ENCODE measurements at places on chromosomes 11 and 22.

DNA sequence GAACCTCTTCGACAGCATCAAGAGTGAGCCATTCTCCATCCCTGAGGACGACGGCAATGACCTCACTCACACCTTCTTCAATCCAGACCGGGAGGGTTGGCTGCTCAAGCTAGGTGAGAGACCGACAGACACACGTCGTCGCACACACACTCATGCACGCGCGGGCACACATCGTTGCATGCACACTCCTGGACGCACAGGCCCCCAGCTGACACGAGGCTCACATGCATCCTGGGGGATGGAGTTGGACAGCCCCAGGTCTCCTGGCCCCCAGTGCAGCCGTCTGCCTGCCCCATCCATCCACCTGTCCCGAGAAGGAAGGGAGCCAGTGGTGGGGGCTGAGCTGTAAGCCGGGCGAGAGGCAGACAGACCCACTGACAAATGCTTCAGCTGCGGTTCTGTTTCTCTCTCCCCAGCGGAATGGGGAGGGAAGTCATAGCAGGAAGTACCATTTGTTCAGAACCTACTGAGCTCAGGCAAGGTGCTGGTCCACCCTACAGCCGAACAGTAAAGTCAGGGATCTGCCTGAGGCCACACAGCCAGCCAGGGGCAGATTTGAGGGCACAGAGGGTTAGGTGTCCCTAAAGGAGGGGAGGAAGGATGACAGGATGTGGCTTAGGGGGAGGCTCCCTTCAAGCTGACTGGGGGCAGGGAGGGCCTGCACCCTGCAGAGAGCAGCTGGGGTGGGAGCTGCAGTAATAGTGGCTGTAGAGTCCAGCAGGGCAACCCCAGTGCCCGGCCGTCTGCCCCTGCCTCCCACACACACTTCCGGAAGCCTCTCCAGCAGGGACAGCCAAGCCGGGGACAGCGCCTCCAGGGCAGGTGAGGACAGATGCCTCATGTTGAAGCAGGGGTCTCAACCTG, 27.1 kb downstream of the CYTH4 start:
- DNase-seq: no peak

GRCh38 chr11:30617762-30618161, 31.6 kb upstream of the MPPED2 start:
- DNase-seq: no peak

- DNase-seq: no peak
Measured at GRCh38 chr11:103380031-103380430, 270.8 kb downstream of the DYNC2H1 start.

GRCh38 chr22:44422746-44423380, 75.2 kb downstream of the RTL6 start:
- DNase-seq: no peak

- DNase-seq: no peak
Measured at GRCh38 chr22:44452531-44453420, 45.3 kb downstream of the RTL6 start.

DNA sequence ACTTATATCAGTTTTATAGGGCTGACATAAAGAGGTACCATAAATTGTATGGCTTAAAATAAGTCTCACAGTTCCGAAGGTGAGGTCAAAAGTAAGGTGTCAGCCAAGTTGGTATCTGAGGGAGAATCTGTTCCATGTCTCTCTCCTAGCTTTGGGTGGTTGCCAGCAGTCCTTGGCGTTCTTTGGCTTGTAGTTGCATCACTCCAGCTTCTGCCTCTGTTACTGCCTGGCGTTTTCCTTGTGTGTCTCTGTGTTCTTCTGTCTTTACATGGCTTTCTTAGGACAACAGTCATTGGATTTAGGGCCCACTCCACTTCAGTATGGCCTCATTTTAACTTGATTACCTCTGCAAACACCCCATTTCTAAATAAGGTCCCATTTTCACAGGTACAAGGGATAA, 16.7 kb downstream of the MMP7 start:
- DNase-seq: no peak

DNA sequence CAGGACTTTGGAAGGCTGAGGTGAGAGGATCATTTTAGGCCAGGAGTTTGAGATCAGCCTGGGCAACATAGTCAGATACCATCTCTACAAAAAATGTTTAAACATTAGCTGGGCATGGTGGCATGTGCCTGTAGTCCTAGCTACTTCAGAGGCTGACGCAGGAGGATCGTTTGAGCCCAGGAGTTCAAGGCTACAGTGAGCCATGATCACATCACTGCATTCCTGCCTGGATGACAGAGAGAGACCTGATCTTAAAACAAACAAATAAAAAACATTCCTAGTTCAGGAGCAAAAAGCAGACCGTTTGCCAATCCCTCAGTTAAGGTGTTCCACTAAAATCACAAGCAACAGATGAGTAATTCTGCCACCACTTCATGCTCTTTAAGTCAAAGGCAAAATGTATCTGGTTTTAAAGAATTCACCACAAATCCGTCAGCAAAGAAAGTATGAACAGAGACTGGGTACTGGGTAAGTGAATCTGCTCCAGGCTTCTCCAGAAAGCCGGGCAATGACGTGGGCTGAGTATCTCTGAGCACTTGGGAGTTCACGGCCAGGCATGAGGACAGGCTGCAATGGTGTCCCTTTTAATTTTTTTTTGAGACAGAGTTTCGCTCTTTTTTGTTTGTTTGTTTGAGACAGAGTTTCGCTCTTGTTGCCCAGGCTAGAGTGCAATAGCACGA, 19.5 kb downstream of the CLTCL1 start:
- DNase-seq: no peak

GRCh38 chr11:71996946-71997345, 1.8 kb upstream of the IL18BP start:
- no peak for DNase-seq

DNA sequence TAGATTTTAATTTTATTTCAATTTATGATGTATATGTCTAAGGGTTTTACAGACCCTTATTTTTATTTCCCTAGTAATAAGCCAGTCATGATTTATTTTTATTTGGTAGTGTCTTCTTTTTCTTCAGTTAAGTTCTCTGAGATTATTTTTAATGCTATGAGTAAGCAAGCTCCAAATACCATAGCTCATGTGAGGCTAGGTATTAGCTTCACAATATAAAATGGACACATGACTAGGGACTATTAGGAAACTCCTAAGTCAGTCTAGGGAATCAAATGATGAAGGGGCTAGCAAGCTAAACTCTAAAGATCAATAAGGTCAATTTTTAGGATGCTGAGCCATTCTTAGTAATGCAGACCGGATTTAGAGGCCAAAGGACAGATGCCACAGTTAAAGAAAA, 45.9 kb downstream of the CKAP5 start:
- no peak for DNase-seq

DNA sequence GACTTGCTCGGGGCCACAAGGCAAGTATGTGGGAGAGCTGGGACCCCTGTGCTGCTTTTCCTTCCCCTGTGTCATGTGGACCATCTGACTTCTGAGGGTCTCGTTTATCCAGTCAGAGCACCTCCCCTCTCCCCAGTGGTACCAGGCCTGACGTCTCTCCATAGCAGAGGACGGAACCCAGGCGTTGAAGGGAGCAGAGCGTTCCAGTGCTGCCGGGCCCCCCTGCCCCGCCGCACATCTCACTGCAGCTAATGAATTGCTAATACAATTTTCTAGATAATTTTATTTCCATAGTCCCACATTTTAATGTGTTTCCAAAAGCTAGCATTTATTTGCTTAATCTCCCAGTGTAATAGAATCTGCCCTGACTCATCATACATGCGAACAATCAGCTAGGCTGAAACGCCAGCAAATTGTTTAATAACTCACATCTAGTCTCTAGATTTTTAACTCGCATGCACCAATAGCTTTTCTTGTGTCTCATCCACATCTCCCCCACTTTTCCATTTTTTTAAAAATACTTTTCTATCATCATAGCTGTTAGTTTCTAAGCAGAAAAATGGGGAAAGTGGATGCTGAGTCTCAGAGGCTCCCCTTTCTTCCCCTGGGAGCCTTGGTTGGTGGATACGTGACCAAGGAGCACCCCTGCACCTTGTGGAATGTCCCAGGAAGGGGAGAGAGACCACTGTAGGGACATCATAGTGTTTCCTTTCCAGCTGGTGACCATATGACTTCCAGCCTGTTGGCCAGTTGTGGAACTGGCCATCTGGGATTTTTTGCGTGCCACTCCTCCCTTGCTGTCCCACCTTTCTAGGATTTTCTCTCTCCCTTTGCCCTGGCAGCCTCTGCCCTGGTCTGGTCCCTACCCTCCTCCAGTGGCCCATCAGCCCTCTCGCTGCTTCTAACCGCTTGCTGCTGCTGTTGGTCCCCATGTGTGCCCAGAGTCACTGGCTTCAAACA, 58.6 kb upstream of the NNMT start:
- no peak for DNase-seq

DNA sequence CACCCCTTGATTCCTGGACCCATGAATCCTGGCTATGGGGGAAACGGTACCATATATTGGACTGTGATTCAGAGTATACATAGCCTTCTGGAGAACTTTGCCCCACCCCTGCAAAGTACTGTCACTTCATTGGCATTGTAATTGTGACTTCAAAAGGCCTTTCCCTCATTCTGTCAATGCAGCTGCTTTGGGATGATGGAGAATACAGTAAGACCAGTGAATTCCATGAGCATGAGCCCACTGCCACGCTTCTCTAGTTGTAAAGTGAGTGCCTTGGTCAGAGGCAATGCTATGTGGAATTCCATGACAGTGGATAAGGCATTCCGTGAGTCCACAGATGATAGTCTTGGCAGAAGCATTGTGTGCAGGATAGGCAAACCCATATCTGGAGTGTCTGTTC, 25.7 kb upstream of the MSANTD2 start:
- no peak for DNase-seq

DNA sequence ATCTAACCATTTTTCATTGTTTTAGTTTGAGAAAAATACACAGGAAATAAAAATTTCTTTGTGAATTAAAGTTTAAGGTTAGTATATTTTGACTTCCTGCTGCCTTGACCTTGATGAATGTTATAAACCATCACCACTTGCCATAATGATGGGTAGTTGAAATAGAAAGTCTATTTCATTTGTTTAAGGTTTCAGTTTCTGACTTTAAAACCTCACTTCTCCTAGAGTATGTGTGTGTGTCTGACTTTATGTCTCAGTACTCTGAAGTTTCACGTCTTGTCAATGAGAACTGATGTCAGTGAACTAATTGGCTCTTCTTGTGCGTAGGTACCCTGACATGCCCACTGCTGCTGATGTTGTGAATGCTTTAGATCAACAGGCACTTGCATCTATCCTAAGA, 188.2 kb downstream of the METTL15 start:
- DNase-seq: no peak

GRCh38 chr22:41285441-41285819, 557 bp downstream of the RANGAP1 start:
- DNase-seq: no peak

DNA sequence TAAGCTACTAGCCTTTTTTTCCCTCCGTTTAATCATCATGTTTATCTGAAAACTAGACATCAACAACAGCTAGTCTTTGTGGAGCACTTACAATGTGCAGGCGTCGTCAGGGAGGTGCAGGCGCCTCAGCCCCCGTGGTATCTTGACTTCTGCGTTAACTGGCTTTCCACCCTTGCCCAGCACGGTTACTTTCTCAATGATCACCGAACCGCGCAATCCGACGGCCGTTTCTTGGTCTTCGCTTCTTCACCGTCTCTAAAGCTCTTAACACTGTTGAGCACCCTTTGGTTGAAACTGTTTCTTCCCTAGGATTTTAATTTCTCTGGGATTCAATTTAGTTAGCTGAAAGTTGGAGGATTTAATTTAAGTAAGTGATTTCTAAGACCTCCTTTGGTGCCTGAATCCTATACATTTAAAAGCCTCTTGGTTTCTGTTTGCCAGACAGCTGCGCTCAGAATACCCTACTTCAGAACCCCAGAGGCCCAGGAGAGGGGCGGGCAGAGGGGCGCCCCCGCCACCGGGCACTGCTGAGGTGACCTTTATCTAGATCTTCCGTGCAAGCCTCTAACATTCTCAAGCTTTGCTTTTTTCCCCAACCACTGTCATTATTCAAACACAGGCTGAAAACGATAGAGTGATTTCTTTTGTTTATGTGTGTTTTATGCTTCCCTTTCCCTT, 18.0 kb upstream of the TMEM218 start:
- DNase-seq: no peak

DNA sequence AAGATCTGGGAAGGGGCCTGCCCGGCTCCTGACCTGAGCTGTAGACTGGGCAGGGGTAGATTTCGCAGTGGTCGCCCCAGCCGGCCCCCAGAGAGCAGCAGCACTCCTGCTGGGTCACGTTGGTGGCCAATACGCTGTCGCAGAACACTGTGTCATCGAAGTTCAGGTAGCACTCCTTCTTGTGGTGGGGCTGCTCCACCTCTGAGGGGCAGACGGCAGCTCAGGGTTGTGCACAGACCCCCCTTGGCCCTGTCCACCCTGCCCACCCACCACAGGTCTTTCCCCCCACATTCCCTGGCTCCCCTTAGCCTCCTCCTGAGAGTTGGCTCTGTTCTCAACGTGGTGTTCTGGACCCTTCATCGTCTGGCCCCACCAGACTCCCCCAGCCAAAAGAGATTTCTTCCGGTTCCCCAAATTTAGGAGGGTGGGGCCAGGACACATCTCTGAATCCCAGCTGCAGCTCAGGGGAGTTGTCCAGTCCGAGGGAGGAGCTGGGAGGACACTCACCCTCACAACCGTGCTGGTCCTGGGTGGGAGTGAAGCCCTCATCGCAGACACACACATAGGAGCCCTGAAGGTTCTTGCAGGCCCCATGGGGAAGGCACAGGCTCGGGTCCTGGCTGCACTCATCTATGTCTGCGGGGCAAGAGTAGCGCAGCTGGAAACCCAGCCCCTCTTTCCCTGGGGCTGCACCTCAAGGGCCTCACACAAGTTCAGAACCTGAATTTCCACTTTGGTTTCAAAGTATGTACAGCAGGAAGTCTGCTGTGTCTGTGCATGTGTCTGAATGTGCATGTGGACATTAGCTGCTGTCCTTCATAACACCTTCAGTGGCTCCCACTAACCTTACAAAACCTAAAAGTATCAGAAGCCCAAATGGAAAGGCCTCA, 16.5 kb downstream of the SCYL1 start:
- no peak for DNase-seq

GRCh38 chr11:120381401-120381800, 45.2 kb downstream of the ARHGEF12 start:
- no peak for DNase-seq

DNA sequence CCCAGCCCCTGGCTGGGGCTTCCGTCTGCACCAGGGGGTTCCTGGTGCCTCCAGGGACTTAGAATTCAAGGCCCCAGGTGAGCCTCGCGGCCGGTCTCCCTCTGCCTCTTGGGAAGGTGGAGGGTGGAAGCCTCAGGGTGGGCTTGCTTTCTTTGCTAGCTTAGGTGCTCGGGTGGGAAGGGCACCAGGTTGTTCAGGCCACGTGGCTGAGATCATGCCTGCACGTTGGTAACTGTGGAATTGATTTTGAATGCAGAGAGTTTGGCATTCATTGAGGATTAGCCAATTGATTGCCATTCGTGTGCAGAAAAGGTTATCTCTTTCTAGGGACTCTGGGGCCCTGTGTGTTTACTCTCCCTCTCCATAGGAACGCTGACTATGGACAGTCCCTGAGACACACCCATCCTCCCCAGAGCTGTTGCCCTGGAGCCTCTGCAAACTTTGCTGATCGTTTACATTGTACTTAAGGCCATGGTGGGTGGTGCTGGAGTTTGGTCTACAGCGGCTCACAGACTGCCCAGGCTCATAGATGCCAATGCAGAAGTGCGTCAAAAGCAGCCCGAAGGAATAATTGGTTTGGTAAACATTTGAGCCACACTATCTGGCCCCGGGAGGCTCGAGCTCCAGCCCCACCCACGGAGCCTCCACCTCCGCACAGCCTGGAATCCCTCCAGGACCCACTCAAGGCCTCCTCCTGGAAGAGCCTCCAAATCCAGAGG, 1457.7 kb downstream of the BRD1 start:
- DNase-seq: no peak

GRCh38 chr11:61956191-61957020, 6.3 kb downstream of the BEST1 start:
- DNase-seq: no peak

Data from forelimb muscle (tissue), 1 donor.